ENCODE measurements at places on chromosomes 6 and 20.

GRCh38 chr20:6824401-6824800 lies 56.9 kb downstream of the BMP2 start:
- no peak for DNase-seq

DNA sequence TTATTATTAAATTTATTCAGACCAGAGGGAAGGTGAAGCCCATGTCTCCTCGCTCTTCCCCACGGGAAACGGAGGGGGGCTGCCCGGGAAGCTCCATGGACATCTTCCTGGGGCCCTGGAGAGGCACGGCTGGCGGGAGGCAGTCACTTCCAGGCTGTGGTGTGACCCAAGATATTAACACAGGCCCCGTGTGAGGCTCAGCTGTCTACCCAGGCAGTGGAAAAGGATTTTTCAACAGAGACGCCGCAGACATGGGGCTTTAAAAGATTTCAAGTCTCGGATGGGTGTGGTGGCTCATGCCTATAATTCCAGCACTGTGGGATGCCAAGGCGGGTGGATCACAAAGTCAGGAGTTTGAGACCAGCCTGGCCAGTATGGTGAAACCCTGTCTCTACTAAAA lies 117.9 kb downstream of the ERMARD start:
- DNase-seq = no peak

GRCh38 chr6:71649915-71650314 lies 236.4 kb upstream of the RIMS1 start:
- DNase-seq = no peak

DNA sequence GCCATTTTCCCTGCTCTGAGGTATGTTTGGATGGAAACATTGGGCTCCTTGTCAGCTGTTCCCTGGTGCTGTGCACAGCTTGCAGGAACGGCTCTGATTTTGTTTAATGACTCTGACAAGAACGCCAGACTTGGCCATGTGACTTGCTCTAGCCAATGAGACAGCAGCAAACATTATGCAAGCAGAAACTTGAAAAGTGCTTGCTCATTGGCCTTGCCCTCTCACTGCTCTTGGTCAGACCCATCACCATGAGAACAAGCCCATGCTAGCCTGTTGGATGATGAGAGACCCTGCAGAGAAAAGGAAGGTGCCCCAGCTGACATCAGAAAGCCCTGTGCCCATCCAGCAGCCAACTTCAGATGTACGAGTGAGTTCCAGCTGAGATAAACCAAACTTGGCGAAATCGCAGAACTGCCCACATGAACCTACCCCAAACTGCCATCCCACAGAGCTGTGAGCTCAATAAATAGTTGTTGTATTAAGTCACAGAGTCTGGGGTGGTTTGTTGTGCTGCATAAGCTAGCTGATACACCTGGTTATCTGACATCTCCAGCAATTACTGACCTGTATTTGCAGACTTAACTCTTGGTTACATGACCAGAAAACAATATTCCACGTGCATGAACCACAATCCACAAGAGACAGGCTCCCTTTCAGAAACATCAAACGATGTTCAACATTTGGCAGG lies 96.9 kb downstream of the JPH2 start:
- DNase-seq = peak; percentile 48

- DNase-seq = no peak
Measured at GRCh38 chr20:46709055-46709458, 392 bp upstream of the SLC2A10 start.

DNA sequence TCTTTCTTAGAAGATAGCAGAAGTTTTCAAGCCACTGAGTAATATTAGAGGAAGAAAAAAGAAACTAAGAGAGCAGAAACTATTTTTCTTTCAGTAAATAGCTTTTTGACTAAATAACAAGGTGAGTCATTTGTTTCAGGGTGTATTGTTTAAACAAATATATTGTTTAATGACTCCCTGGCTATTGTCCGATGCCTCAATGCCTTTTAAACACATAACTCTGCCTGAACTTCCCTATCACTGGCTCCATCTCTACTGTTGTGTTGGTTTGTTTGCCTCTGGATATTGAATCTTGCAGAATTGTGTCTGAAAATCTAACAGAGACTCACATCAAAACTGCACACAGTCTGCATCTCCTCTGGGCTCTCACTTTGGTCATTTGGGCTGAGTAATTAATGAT lies 19.6 kb upstream of the CLIC5 start:
- no peak for DNase-seq

DNA sequence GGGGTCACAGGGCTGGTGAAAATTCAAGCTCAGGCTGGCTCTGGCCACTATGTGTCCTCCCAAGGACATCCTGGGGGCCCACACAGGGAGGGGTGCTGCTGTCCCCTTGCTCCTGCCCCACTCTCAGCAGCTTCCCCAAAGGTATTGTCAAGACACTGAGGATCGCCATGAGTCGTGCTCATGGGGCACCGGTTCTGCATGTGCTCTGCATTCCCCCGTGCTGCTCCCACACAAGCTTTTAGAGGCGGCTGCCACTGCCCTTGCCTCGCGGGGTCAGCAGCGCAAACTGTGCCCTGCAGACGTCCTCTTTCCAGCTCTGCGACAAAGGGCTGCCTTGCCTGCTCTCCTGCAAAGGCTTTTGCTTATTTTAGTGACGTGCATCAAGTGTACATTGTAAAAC lies 179.8 kb downstream of the ERMARD start:
- no peak for DNase-seq

GRCh38 chr6:3520281-3521230 lies 63.7 kb upstream of the SLC22A23 start:
- no peak for DNase-seq

- DNase-seq = no peak
Measured at GRCh38 chr6:32369660-32370059, 2.0 kb downstream of the TSBP1 start.

- DNase-seq = no peak
Measured at GRCh38 chr6:156773476-156773875, 3.7 kb upstream of the ARID1B start.

Data from CD4-positive, alpha-beta T cell treated with Interleukin-4 for 1 hour (primary cell).